ENCODE measurements at places on chromosomes 5 and 9. TPM values are rescaled to one million over a fixed set of nuclear protein-coding genes. Genes with fewer than 3 reads are reported as not detected.

Gene TEX48
- not detected for total RNA-seq

Gene SPATA31E1
- total RNA-seq, result not detected

Gene TAF1L
- total RNA-seq, result under 0.01 TPM

Gene CYSRT1
- total RNA-seq, result 0.37 TPM

Gene TEX53
- total RNA-seq, result not detected

Gene HBEGF
- total RNA-seq, result 30.6 TPM

Gene INVS
- 36.8 TPM for total RNA-seq

Gene HINT1
- total RNA-seq, result 97.4 TPM

Gene RANBP17
- total RNA-seq, result 16.3 TPM

Gene ELP1
- total RNA-seq, result 51.6 TPM

Gene GNA14
- 34.9 TPM for total RNA-seq

Gene SHISAL2B
- not detected for total RNA-seq

Gene HAPLN1
- under 0.01 TPM for total RNA-seq

Gene SLC36A3
- not detected for total RNA-seq

Gene CAMK2A
- not detected for total RNA-seq

Gene CD74
- 4.8 TPM for total RNA-seq

Gene MORN5
- total RNA-seq, result not detected

Gene HAVCR2
- total RNA-seq, result under 0.01 TPM

Gene LSM11
- 8.9 TPM for total RNA-seq

Gene FGF1
- total RNA-seq, result 0.85 TPM

Gene UGT3A1
- total RNA-seq, result not detected

Gene SNCAIP
- 93.1 TPM for total RNA-seq

Gene KCNMB1
- not detected for total RNA-seq

Gene F2RL1
- total RNA-seq, result 30.0 TPM

Gene B4GALT1
- 14.1 TPM for total RNA-seq

Gene PCDHGA1
- 0.33 TPM for total RNA-seq

Gene ECSCR
- total RNA-seq, result 404 TPM

Gene MARCOL
- total RNA-seq, result not detected
